Cortex of kidney (tissue), 1 donor: ENCODE measurements at places on chromosomes 3 and 15.

DNA sequence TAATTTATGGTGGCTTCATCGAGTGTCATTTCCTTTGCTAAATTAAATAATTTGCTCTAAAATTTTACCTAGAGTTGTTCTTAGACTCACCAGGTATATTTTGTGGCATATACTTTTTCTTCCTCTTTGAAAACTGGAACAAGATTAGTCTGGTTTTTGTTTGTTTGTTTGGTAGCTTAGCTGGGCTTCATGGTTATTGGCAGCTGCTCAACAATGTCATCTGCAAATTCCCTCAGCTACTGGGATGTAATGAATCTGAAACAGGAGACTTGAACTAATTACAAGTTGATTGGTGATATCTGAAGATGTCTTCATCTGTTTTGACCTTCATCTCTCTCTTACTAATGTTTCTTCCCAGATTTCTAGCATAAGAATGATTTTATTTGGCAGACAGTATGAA is 270.5 kb upstream of the P2RY1 start:
- DNase-seq, result no peak

DNA sequence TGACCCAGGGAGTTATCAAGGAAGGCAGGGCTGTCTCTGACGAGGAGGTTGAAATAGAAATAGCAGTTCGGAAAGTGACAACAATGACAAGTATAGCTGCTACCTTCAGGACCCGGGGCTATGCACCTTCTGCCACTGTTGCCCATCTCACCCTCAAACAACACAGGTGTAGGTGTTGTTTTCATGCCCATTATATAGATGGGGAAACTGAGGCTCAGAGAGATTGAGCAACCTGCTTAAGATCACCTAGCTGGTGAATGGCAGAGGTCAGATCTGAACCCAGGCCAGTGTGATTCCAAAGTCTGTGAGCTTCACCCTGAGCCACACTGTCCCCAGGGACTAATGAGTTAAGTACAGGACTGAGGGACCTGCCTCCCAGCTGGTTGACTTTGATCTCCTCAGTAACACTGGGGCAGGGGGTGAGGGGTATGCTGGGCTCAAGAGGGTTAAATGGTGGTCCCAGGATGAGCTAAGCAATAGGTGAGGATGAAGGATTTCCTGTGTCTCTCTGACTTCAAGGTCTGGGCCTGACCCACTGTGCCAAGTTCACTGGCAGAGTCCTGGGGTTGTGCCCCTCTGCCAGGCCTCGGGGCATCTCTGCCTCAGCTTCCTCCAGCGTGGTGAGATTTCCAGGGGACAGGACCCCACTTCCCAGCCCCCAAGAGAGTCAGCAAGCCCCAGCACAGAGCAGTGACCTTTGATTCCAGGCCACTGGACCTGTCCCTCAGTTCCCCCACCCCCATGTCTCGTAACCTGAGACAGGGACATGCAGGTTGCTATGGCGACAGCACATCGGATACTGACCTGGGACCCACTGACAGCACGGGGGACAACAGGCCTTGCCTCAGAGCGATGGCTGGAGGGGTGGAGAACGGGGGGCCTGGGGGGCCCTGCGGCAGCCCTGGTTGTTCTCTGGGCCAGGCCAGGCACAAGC is 35.0 kb downstream of the ATP2B2 start:
- DNase-seq, result no peak

DNA sequence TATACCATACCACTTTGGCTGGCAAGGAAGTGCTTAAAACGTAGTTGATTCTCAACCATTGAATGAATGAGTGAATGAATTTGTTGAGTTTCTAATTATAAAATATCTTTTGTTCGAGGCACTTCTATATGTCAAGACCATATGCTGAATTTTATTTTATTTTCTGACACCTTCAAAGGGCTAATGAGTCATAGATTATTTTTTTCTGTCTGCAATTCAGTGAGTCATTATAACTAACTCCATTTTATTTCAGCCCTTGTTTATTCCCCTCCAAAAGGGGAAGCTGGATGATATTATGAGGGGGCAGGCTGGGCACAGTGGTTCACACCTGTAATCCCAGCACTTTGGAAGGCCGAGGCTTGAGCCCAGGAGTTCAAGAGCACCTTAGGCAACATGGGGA is 142.4 kb downstream of the P2RY1 start:
- no peak for DNase-seq

- no peak for DNase-seq
Observed at GRCh38 chr3:71185733-71186455, 397.6 kb downstream of the FOXP1 start.

- no peak for DNase-seq
Observed at GRCh38 chr3:142019794-142020320, 129.5 kb downstream of the TFDP2 start.

DNA sequence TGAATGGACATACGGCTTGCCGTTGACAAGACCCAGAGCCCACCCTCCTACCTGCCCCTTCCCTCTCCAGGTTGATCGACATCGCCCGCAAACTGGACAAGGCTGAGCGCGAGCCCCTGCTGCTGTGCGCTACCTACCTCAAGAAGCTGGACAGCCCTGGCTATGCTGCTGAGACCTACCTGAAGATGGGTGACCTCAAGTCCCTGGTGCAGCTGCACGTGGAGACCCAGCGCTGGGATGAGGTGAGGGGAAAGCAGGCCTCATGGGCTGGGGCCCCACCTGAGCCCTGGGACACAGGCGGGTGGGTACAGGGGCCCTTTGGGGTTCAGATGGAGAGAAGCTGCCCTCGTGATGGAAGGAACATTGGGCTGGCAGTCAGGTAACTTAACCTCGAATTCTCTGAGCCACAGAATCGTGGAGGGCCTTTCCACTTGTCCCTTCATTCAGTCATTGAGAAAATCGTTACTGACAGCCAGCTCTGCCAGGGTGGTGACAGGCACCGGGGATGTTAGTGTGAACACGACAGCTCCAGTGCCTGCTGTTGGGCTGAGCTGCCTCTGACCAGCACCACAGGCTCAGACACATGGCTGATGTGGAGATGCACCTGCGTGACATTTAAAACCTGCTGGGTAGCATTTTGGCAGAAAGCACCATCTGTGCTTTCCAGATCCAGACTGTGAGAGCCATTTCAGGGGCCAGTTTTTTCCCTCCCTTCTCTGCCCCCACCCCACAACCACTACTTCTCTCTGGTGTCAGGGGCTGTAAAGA is 25.6 kb upstream of the RHO start:
- no peak for DNase-seq

- no peak for DNase-seq
Observed at GRCh38 chr3:50294492-50295403, 2.5 kb upstream of the IFRD2 start.

DNA sequence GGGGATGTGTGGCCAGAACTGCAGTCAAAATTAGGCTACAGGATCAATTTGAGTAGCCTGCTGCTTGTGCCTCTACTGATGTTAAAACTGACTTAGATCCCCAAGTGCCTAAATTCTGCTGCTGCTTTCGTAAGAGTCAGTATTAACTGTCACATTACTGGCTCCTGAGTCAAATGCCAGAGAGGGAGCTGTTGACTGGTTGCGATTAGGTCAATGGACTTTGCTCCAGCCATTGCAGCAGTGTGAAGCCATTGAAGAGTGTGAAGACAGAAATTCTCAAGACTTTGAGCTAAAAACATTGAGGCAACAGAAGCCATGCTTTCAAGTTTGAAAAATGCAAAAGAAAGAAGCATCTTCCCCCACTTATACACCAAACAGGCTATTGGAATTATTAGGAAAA is 151.1 kb upstream of the MITF start:
- no peak for DNase-seq

DNA sequence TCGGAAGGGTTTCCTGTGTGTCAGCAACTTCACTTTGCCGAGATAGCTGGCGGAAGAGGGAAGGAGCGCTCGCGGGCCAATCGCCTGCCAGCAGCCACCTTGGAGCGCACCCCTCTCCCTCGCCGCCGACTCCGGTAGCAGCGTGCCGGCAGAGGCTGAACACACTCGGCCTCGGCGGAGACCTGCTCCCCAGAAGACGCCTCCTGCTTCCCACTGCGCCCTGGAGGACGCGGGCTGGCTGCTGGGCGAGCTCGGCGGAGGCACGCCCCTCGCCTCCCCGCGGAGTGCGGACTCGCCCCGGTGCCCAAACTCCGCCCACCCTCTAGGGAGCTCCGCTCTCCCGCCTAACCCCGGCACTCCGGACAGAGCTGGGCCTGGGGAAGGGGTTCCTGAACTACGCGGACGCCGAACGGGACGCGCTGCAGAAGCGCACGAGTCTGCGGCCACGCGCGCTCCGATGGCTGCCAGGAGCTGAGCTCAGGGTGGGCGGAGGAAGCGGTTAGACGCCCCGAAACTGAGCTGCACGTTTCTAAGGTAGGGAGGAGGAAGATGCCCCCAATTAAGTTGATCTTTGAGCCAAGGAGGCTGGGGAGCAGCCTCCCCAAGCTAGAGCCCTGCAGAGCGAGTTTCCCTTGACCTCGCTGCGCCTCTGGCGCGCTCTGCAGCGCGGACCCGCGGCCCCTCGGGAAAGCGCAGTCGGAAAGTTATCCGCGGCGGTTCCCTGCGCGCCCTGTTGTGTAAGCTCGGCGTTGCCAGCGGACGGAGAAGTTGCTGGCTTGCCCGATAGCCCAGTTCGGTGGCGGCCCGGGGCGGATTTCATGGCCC is at the start of gene P2RY1:
P2RY1 (plus strand) TSS at position 356 of the 825 bp plus-strand sequence. CDS start 652 bp downstream, outside the sequence.
- DNase-seq, result no peak

DNA sequence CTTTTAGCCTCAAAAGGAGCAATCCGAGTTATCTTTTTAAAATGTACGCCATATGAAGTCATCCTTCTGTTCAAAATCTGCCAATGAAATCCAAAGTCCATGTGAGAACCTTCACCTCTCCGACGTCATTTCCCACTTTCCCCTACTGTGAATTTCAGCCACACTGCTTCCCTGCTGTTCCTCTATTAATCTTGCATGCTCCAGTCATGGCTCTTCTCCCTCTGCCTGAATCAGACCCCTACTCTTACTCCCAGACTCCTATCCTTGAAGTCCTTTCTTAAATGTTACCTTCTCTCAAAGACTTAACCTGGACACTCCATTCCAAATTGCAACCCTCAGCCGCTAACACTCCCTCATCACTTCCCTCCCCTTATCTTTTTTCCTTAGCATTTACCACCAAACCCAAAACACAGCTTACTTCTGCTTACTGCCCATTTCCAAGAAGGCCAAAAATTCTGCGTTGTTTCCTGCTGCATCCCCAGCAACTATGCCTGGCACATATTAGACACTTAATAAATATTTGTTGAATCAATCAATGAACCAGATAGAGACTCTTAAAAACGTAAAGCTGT is 1.2 kb downstream of the NKIRAS1 start:
- DNase-seq, result no peak

- no peak for DNase-seq
Observed at GRCh38 chr3:157128771-157129681, 30.9 kb downstream of the CCNL1 start.

GRCh38 chr3:123608263-123608937 is 23.5 kb upstream of the HACD2 start:
- no peak for DNase-seq

GRCh38 chr15:58442122-58442521 is 10.3 kb downstream of the LIPC start:
- DNase-seq, result no peak

GRCh38 chr15:91099616-91099994 is 452 bp upstream of the SV2B start:
- no peak for DNase-seq

DNA sequence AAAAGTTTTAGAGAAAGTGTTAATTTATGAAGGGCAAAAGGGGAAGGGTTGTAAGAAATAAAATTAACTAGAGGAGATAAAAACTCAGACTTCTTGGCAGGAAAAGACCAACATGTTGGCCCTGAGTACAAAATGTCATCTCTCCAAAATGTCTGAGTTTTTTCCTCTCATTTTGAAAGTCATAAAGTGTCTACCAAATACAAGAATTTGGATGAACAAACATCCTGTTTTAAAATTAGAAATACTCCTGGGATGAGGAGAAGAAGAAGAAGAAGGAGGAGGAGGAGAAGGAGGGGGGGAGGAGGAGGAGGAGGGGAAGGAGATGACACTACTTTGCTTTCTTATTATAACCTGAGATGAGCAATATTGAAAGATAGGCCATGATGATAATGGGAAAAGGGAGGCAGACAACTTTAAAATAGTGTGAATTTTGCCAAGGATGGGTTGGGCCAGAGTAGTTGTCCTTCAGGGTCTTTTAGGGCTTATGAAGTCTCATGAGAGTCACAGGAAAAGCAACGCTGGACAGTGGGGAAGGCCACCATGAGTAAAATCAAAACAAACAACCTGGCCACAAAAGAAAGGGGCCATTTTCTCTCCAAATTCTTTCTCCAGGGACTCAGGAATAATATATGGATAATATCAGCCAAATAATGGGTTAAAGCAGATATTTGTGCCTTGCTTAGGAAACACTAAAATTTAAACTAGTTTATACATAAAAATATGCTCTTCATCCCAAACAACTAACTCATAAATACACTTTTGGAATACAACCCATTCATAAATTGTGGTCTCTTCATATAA is 632.9 kb downstream of the EPHA3 start:
- no peak for DNase-seq

GRCh38 chr3:102036472-102036871 is 187.2 kb downstream of the NFKBIZ start:
- DNase-seq, result no peak

DNA sequence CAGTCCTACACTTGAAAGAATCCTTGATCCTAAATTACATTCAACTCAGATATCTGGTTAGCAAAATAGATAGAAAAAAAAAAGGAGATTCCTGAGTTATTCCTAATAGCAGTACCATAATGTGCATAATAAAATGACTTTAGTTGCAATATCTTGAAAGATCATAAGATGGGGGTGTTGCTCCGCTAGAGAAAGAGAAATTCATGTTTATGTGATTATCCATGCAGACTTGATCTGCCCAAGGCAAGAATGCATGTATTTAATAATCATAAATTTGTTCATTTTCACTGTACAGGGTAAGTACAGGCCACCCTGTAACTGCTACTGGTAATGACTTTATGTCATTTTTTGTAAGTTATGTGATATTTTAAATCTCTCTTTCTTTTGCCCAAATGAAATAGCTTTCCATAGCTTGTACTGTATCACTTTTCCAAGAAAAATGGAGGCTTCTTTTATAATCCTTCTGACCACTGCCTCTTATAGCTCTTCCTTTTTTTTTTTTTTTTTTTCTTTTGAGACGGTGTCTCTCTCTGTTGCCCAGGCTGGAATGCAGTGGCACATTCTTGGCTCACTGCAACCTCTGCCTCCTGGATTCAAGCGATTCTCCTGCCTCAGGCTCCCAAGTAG is 84.6 kb downstream of the HCN4 start:
- DNase-seq, result no peak

- no peak for DNase-seq
Observed at GRCh38 chr3:172324611-172325203, 123.5 kb downstream of the GHSR start.

DNA sequence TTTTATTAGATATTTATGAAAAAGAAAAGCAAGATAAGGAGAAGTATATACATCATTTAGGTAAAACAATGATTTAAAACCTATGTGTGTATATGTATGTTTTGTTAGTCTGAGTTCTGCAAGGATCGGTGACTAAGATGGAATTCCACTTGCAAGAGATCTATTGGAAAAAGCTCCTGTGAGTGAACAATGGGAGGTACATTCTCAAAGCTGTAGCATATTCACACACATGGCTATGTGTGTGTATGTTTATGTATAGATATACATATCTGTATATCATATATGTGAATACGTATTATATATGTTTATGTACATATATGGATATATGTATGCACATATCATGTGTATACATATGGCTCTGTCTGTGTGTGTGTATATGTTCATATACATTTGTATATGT is 54.3 kb downstream of the AMOTL2 start:
- DNase-seq, result no peak

GRCh38 chr3:182148360-182148759 is 436.6 kb downstream of the SOX2 start:
- no peak for DNase-seq

- DNase-seq, result no peak
Observed at GRCh38 chr3:152779653-152780052, 55.3 kb upstream of the P2RY1 start.

GRCh38 chr3:1172644-1173043 is 79.8 kb downstream of the CNTN6 start:
- no peak for DNase-seq
